ENCODE measurements at places on chromosomes 5 and 9.

DNA sequence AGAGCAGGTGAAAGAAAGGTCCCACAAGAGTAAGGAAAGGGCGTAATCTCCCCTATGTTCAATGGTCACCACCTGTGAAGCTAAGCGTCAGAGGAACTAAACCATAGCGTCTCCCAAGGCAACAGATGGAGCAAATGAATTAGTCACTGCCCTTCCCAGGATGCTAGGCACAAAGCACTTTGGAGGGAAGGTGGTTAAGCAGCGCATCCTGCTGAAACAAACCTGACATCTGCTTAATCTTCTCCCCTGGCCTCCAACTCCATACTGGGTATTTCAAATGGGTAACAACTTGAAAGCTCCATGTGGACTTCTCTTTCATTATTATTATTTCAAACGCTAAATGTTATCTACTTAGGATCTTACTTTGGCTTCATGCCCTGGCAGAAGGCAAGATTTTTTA lies 227.3 kb downstream of the MLLT3 start:
- DNase-seq = no peak

GRCh38 chr5:176837707-176838115 lies 27.4 kb downstream of the UNC5A start:
- DNase-seq = peak; percentile 72

DNA sequence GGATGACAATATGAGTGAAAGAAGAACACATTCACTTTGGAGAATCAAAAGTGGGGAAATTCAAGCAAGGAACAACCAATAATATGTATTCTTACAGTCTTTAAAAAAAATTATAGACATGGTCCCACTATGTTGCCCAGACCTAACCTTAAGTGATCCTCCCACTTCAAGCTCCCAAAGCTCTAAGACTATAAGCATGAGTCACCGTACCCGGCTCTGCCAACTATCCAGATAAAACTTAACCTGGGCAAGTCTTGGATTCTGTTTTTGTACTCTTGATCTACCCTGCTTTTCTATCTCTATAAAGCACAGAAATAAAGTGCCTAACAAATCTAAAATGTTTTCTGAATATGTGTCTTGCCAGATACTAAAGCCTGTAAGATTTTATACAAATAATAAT lies 30.9 kb downstream of the CEMIP2 start:
- DNase-seq = no peak

- no peak for DNase-seq
These were observed 141.5 kb downstream of the GABRG2 start for GRCh38 chr5:162209005-162209605.

DNA sequence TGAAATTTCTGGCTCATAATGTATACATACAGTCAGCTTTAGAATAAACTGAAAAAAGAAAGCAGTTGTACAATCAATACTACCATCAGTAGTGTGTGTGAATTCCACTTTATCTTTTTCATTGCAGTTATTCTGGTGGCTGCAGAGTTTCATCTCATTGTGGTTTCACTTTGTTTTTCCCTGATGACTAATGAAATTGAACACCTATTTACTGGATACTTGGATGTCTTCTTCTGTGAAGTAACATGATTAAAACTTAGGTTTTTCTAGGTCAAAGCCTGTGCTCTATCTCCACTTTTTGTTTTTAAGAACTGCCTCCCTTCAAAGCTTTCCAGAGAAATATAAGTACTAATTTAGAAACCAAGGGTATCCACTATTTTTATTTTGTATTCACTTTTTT lies 174.3 kb downstream of the TRPM3 start:
- DNase-seq = no peak

- no peak for DNase-seq
These were observed 17.4 kb downstream of the UBTD2 start for GRCh38 chr5:172266071-172266675.

DNA sequence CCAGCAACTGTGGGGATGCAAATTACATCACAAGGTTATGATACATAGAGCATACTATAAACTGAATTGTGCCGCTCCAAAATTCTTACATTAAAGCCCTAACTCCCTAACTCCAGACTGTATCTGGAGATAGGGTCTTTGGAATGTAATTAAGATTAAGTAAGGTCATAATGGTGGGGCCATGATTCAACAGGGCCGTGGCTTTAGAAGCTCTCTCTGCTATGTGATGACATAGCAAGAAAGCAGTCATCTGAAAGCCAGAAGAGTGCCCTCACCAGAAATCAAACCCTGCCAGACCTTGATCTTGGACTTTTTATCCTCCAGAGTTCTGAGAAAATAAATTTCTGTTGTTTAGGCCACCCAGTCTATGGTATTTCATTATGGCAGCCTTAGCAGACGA lies 123.9 kb downstream of the FBXL17 start:
- DNase-seq = no peak

DNA sequence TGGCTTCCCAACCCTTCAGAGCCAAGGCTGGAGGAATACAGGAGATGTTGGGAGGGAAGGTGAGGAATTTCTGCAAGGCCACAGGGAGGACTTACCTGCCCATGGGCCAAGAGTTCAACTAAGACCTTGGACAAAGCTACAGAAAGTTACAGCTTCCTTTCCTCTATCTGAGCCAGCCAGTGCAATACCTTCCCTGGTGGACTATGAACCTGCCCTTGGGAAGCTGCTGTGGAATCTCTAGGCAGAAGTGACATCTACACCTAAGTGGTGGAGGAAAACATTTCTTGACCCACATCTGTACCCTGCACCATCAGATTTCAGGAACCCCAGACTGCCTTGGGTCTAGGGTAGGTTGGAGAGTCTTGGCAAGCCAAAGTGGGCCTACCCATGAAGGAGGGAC lies 6.7 kb upstream of the SKP1 start:
- DNase-seq = no peak

DNA sequence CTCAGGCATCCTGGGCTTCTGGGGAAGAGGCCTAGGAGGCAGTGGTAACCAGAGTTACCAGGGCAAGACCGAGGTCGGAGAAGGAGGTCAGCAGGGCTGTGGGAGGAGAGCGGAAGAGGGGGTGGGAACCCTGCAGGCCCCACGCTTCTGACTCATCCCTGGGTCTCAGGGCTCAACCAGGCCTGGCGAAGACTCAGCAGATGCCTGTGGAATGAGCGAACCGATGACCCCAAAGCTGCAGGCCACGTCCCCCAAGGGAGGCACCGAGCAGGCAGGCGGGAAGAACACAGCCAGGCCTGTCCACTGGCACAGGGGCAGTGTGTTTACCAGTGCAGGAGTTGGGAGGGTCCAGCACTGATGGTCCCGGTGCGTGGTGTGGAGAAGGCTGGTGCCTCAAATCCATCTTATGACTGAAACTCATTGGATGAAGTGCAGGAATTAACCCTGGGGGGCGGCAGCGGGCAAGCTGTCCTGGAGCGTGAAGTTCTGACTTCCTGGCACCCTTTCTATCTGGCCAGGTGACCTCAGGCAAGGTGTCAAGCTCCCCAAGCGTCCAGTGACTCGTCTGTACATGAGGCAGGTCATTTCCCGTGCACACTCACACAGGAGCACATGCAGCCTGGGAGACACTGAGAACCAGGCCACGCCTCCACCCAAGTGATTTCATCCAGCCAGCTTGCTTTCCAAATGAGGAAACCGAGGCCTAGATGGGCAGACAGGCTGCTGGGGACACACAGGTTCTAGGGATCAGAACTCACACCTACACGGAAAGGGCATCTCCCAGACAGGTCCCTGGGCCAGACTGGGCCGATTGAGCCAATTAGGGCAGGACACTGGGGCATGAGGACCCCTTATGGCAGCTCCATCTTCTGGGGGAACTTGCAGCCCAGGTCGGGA lies 69.1 kb downstream of the ADAMTS2 start:
- DNase-seq = no peak

DNA sequence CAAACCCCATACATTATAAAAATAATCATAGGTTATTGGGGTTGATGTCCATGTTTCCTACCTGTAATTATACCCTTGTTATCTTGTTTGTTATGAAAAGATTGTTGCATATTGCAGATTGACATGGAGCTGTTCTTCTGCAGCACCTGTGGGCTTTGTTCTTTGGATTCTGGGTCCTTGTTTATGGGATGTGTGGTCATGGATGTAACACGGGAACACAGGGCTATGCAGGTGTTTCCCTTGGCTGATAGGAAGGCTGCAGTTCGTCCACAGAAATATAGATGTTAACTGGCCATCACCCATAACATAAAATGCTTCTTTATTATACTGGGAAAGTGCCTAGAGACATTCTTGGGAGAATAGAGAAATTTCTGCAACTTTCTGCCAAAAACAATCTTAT lies 77.9 kb downstream of the FBXL7 start:
- no peak for DNase-seq

DNA sequence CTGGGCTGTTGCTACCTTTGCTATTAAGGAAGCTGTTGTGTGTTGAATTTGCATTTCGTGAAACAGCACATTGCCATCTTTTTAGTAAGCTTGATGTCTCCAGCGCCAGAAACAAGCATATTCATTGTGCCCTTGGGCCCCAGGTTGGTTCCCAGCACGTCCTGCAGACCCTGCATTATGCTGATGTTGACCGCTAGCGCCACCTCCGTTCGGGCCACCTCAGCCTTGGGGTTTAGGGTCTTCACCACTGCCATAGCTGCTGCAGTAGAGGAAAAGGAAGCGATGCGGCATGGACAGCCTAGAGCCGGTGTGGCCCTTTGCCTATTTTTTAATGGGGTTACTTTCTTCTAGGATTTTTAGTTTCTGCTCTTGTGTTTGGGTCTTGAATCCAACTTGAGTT lies 23.8 kb upstream of the OTULIN start:
- DNase-seq = no peak

DNA sequence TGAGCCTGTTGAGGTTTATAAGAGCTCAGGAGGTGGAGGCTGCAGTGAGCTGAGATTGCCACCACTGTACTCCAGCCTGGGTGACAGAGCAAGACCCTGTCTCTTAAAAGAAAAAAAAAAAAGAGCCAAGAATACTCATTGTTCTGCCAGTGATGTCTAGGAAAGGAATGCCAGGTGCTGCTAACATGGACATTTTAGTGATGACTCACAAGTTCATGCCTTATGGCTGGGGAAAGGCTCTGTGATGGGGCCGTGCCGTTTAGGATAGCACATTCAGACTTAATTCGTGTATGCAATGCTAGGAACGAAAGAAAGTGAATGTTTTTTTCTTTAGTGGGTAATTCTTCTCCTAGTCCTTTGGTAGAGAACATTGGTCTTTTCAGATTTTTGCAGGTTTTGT lies 134.2 kb downstream of the ARHGAP26 start:
- no peak for DNase-seq

GRCh38 chr5:96741891-96742309 lies 65.8 kb downstream of the ERAP1 start:
- no peak for DNase-seq

- DNase-seq = no peak
These were observed 88.9 kb upstream of the CXCL14 start for GRCh38 chr5:135667673-135668072.

DNA sequence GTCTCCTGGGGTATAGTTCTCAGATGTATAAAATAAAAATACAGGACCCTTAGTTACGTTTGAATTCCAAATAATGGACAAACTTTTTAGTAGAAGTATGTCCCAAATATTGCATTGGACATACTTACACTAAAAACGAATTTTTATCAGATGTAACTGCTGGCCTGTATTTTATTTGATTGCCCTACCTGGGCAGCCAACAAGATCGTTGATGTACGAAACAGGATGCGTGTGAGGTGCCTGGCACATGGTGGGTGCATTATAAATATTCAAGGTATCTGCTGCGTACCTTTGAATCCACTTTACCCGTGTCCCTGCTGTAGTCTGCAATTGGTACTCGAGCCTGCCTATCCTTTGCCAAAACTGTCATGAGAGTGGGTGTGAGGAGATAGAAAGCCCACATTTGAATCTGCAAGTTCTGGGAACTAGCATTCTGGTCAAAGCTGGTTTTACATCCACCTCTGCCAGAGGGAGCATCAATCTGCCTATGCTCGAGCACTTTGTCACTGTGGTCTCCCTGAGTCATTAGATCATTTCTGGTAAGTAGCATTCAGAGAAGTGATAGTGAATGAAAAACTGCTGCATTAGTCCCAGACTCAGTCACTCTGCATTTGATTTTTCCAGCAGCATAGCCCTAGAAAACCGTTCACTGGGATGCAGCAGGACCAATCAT lies 133.7 kb upstream of the IQGAP2 start:
- no peak for DNase-seq

GRCh38 chr5:171415115-171415730 lies 4.2 kb upstream of the FGF18 start:
- no peak for DNase-seq

- no peak for DNase-seq
These were observed 358.1 kb downstream of the CDK5RAP2 start for GRCh38 chr9:120221844-120222243.

DNA sequence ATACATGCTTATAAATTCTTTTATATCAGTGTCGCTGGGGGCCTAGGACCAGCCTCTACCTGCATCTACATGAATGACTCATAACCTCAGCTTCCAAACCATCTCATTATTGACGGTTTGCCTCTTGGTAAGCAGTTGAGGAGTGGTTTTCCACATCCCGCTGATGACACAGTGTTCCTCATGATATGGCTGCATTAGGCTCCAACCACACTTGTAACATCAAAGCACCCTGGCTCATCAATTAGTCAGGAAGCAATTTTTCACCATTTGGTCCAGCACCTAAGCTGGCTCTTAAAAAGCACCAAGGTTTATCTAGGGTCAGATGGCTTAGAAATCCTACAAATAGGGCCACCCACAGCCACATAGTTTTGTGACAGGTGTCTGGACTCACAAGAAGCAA lies 402.4 kb downstream of the ARHGEF28 start:
- DNase-seq = no peak

- DNase-seq = no peak
These were observed 10.1 kb upstream of the MARVELD2 start for GRCh38 chr5:69404659-69405330.

- DNase-seq = no peak
These were observed 9.1 kb downstream of the NDFIP1 start for GRCh38 chr5:142117579-142118151.

DNA sequence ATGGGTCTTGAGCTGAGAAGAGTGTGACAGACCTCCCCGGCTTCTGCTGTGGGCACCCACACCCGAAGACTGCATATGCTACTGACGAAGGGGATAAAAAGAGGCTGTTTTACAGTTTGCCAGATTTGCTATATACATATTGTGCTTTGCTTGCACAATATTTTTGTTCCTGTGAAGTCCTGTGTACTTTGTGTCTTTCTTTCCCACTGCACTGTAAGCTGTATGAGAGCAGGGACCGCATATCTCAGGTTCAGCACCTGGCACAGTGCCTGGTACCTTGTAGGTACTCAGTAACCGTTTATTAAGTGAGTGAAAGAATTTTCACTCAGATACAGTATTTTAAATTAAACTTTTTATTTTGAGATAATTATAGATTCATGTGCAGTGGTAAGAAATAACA lies 8.2 kb upstream of the GARNL3 start:
- DNase-seq = no peak

- DNase-seq = no peak
These were observed 455 bp downstream of the KIF20A start for GRCh38 chr5:138179277-138179857.

- no peak for DNase-seq
These were observed 6.6 kb downstream of the DTWD2 start for GRCh38 chr5:118981783-118982182.

DNA sequence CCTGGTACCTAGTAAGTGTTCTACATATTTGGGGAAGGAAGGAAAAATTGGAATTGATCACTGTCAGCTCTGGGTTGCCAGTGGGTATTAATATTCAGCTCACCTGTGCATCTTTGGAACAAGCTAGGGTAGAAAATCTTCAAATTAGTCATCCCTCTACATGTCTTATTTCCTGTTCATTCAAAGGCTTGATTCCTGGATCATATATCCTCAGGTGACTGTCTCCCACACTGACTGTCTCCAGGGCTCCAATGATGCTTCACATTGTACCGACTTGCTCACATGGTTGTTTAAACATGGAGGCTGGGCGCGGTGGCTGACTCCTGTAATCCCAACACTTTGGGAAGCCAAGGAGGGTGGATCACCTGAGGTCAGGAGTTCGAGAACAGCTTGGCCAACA lies 11.6 kb upstream of the SUSD1 start:
- DNase-seq = no peak
